ENCODE measurements at places on chromosomes 11 and 22.

DNA sequence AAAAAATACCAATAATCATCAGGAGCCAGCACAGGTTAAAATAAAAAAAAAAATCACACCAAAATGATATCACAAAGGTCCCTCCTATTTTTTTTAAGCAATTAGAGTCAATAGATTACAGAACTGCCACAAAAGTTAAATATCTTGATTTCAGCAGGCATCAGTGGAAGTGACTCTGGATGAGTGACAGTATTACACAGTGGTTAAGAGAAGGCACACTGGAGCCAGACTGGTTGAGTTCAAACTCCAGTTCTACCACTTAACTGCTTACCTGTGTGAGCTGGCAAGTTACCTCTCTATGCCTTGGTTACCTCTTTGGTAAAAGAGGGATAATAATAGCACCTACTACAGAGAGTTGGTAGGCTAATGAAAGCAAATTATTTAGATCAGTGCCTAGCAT is 148.5 kb downstream of the ATG16L2 start:
- DNase-seq: no peak

DNA sequence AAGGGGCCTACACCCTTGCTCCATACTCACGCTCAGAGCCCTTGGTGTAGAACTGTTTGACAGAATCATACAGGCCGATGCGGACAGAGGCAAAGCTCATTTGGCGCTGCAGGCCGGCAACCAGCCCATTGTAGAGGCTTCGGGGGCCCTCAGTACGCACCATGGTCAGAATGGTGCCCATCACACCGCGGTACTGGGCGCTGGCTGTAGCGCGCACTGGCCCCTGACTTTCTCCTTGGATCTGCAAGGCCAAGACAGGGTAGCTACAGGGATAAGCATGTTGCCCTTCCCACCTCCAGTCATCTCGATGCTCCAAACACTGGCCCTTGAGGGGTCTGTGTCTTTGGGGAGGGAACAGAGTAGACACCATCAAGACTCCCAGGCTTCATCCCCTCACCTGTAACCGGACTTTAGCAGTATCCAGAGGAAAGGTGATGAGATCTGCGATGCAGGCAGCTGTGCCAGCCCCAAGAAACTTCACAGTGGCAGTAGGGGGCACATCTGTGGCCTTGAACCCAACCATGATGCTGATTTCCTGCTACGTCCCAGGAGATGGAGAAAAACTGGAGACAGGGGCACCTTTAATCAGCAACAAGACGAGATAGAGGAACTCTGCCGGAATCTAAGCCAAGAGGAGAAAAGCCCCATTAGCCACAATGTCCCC is 4.7 kb downstream of the UCP2 start:
- peak; percentile 44 for DNase-seq

DNA sequence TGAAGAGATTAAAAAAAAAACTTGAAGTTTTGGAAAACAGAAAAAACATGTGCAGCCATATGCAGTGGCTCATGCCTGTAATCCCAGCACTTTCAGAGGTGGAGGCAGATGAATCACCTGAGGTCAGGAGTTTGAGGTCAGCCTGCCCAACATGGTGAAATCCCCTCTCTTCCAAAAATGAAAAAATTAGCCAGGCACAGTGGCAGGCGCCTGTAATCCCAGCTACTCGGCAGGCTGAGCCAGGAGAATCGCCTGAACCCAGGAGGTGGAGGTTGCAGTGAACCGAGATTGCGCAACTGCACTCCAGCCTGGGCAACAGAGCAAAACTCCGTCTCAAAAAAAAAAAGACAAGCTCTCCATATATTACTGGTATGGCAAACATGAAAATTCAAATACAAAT is 7.6 kb downstream of the DLG2 start:
- DNase-seq: no peak

GRCh38 chr11:125347261-125347585 is 148.8 kb downstream of the FEZ1 start:
- no peak for DNase-seq

DNA sequence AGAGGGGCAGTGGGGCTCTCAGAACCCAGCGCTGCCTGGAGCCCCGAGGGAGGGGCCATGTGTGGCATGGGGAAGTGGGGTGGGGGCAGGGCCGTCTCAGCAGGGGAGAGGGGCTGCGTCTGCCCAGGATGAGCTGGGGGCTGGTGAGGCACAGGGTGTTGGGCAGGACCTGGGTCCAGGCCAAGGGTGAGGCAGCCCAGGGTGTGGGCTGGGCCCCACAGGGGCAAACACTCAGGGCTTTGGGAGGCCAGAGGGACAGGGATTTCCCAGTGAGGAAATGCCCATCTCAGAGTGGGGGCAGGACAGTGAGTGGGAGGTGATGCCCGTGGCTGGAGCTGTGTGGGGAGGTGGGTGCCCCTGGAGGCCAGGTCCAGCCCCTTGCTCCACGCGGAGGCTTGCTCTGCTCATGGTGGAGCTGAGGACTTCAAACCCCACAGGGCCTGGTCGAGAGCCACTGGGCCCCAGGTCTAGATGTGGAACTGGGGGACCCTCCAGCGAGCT is 5.4 kb downstream of the PLXNB2 start:
- no peak for DNase-seq

DNA sequence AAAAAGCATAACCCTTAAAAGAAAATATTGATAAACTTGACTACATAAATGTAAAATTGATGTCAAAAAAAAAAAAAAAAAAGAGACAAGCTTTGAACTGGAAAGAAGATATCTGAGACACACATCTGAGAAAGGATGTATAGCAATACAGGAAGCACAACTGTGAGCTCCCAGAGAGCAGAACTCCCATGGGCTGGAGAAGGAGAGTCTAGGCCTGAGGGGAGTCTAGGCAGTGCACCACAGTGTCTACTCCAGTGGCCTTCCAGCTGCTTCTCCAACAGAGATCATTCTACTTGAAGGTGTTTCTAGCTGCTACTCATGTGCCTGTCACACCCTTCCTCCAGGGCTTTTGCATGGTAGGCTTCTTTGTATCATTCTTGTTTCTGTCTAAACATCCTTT is 54.2 kb upstream of the SYT9 start:
- no peak for DNase-seq

GRCh38 chr22:32528316-32528715 is 53.7 kb downstream of the FBXO7 start:
- DNase-seq: peak; percentile 59

- DNase-seq: no peak
Measured at GRCh38 chr11:104965735-104966134, 2.6 kb downstream of the CASP4 start.

GRCh38 chr11:44138286-44138685 is 42.8 kb downstream of the EXT2 start:
- DNase-seq: no peak

GRCh38 chr22:47437110-47437509 is 674.7 kb downstream of the TBC1D22A start:
- DNase-seq: no peak
